ENCODE measurements at places on chromosomes 4 and X.

DNA sequence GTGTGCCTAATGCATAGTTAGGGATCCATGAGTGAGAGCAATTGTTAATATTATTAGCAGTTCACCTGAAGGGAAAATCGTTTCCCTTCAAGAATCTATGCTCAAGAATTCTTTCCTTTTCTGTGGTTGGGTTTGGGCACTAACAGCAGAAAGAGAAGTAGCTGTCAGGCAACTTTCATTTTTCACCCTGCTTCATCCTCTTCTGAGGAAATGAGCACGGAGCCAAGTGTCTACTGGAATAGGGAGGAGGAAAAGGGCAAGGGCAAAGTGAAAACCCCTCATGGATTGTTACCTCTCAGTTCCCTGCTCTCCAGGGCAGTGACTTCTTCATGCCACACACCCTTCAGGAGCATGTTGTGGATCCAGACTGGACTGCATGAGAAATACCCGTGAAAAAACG lies 2.6 kb upstream of the HPGDS start:
- no peak for DNase-seq

DNA sequence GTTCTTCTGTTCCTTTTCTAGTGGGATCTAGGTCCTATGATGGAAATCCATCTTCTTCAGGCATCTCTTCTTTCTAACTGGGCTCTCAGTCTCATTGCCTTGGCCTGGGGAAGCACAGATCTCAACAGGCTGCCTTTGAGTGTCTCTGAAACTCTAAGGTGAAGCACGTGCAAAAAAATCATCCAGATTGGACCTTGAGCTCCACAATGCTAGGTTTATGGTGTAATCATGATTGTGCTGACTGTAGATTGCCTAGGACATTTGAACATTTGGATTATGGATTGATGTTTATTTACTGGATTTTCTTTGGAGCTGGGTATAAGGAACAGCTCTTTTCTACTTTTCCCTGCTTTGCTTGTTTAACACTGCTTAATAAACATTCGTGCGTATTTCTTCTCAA lies 191.5 kb upstream of the NR3C2 start:
- no peak for DNase-seq

GRCh38 chr4:105966051-105966450 lies 70.8 kb downstream of the NPNT start:
- no peak for DNase-seq

- DNase-seq, result no peak
Measured at GRCh38 chr4:89598602-89599001, 238.4 kb downstream of the SNCA start.

GRCh38 chr4:182642831-182643230 lies 274.4 kb downstream of the DCTD start:
- DNase-seq, result no peak

DNA sequence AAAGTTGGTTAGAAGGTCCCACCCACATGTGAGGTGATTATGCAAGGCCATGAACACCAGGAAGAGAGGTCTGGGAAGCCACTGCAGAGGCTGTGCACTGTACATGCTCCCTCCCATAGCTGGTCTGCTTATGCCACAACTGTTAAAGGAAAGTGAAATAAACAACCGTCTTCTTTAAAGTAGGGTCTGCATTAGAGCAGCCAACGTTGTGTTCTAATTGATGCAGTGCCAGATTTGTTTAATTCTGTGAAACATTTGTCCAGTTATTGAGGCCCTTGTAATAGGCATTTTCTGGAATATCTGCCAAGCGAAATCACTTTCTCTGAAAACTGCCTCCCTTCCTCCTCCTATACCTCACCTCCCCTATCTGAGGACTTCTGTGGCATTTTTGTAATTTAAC lies 224.0 kb upstream of the LNX1 start:
- DNase-seq, result no peak

DNA sequence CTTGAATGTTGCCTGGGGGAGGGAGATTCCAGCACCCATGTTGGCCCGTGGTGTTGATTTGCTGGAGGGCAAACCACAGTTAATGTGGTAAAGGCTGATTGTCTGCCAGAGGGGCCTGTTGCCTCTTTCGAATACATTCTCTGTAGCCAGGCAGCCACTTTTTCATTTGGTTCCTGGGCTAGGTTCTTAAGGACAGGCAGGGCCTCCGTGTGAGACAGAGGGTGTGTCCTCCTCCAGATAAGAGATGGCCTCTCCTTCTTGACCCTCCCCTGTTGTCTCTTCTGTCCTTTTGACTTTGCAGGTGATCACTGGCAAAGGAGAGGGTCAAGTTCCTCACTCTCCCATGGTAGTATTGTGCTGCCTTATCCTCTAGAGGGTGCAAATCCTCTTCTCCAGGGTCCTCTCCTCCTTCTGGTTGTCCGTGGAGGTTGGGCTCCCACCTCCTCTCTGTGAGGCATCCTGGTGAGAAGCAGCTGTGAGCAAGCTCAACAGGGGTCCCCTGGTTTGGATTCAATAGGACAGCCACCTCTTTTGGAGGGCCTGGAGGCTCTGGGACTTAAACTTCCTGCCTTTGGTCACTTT lies 44.9 kb downstream of the ZNF182 start:
- DNase-seq, result no peak

DNA sequence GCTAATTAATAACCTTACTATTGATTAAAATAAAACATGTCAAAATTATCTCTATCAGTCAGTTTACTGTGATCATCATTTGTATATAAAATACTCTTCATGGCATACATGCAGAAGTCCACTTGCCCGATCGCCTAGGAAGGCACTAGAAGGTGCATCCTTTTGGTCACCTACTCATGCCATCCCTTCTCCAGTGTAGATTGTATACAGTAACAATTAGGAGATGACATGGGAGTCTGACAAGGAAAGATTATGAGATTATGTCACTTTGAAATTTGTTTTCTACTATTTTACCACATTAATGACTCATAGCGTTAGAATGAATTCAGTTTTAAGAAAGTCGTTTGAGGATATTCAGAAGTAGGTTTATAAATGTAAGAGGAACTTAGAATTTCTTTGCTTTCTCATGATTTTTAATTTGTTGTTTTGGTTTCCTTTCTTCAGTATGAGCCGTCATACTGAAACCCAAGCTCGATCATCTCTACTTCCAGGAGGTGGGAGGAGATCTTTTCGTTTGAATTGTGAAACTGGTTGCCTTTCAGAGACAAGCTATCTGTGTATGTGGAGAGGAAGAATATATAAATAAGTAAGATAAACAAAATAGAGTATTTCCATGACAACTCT lies 51.1 kb upstream of the UNC5C start:
- no peak for DNase-seq

- DNase-seq, result no peak
Measured at GRCh38 chrX:85004255-85004654, 578 bp downstream of the APOOL start.

- DNase-seq, result no peak
Measured at GRCh38 chr4:142095886-142096605, 459.7 kb downstream of the IL15 start.

- DNase-seq, result no peak
Measured at GRCh38 chr4:118985170-118986000, 96.7 kb downstream of the SYNPO2 start.

GRCh38 chr4:119748853-119749252 lies 120.2 kb upstream of the PDE5A start:
- DNase-seq, result no peak

DNA sequence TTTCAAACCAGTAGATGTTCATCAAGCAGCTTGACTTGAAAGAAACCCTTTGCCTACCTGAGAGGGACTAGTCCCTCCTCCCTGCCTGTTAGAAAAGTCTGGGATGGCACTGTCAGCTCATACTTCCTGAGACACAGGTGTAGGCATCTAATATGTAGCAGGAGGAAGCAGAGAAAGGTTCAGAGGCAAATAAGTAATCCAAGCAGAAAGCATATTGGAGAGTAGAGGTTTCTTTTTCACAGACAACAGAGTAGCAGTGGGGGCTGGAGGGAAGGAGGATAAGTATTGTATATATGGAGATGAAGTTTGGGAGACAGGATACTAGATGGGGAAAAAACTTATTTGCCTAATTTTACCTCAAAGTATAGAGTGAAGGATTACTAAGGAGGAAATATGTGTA lies 81.5 kb downstream of the FNIP2 start:
- no peak for DNase-seq

- DNase-seq, result no peak
Measured at GRCh38 chr4:118994030-118994429, 105.4 kb downstream of the SYNPO2 start.

DNA sequence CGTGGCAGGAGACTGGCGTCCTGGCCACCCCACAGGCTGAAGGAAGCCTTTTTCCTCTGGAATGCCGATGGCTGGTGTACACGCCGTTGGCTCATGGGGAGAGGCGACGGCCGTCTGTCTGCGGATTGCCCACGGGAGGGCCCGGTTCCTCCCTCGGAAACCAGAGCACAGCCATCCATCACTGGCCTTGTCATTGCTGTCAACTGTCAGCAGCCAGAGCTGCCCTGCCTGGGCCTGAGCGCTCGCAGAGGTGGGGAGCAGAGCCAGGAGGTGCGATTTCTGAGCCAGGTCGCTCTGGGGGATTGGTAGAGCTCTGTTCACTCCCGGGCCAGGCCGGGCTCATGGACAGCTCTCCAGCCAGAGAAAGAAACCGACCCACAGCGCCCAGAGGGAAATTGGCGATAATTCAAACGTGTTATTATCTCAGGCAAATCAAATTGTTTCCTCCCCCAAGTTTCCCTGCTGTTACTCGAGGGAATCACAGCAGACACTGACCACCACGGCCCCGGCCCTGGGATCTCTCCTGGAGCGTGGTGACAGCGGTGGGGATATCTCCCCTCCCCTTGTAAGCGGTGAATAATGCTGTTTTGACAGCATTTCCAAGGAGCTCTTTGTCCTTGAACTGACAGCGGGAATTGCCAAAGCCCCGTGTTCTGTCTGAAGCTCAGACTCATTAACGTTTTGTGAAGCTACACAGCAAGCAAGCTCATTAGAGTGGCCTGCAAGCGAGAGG lies 220.9 kb upstream of the PSAPL1 start:
- no peak for DNase-seq

DNA sequence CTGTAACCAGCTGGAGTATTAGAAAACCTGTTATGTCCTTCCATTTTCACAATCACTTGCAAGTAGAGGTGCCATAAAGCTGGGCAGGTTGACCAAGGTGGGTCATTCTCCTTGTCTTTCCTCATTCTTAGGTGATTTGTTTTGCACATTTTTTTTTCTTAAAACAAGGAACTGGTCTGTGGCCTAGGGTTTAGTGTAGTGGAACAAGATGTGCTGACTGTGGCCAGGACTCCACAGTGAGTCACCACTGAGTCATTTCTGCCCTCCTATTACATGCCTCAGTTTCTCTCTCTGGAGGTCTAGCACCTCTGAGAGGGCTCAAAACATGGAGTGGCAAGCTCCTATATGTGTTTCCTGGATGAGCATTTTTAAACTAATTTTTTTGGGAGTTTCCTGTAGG lies 355.9 kb downstream of the GPM6A start:
- DNase-seq, result no peak

DNA sequence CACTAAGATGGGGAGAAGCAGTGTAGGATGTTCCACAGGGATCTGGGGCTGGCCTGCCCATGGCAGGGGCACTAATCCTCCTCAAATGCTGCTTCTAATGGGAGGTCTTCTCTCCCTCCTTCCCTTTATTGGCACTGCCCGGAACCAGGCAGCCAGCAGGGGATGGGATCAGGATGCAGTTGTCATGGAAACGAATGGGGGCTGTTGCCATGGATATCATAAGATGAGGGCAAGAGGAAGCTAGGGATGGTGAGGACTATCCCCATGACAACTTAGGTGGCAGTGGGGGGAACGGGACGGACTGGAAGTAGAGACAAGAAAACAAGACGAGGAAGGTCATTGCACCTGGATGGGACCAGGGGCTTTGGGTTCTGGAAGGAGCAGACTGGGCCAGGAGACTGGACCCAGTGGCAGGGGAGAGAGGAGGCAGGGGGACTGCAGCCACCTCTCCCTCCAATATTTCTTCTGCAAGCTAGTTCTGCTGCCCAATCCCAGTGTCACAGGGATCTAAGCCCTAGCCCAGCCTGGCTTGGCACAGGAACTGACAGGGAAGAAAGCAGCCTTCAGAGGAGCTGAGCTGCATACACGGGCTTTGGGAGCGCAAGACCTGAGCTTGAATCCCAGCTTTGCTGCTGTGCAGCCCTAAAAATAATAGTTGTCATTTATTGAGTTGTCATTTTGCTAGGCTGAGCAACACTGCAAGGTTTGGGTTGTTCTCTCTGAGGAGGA lies 19.0 kb downstream of the IQSEC2 start:
- no peak for DNase-seq

GRCh38 chr4:99855678-99856077 lies 38.5 kb downstream of the LAMTOR3 start:
- DNase-seq, result no peak

DNA sequence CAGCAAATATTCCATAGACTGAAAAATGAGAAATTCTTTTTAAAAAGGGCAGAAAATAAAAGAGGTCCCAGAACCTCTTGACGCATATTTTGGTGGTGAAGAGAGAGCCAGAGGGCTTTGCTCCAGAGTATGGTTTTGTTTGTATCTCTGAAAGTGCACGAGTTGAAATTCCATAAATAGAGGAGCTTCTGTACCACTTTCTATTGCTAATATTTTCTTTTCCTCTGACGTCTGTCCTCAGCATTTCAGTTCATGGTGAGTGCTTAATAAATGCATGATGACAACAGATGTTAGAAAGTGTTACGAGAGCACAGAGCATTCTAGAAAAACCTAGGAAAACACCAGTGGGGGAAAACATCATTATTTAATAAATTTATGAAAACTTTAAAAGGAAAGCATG lies 145.6 kb downstream of the AMELX start:
- no peak for DNase-seq

DNA sequence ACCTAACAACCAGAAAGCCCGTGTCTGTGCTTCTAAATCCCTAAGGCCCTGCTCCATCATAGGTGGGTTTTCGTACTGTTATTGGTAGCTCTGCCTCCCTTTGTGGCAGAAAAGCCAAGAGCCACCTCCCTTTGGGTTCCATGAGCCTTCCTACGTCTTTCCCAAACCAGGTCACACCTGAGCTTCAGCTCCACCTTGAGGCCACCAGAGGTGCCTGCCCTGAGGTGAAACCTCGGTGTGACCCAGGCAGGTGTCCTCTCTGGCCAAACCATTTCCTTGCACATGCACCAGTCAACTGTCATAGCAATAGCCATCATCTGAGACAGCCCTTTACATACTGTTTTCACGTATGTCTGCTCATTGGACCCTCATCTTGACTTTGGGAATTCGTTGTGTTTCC lies 188.0 kb upstream of the RBPJ start:
- DNase-seq, result no peak

DNA sequence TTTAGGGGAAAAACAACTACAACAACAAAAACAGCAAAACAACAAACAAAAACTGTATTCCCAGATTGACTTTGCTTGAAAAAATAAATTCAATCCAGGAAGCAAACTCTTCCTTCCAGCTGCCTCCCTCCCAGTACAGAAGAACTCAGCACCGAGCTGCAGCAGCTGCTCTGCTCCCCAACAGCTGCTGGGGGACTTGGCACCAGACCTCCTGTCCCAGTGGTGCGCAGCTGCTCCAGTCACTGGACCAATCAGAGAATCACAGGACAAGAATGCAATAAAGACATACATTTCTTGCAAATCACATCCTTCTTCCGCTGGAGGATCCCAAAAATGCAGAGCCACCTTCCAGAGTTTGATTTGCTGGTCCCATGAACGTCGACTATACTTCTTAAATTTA lies 11.8 kb upstream of the FAM53A start:
- DNase-seq, result no peak

- no peak for DNase-seq
Measured at GRCh38 chr4:108107729-108108382, 60.9 kb downstream of the LEF1 start.

GRCh38 chr4:87505862-87506261 lies 23.3 kb downstream of the SPARCL1 start:
- no peak for DNase-seq

Measured in NCI-H524 treated with DMSO at 0.1 percent for 48 hours (cell line).